T-cell (primary cell): ENCODE measurements at places on chromosomes 7 and 10. TPM values are rescaled to one million over a fixed set of nuclear protein-coding genes. Genes with fewer than 3 reads are reported as not detected.

- DNase-seq: no peak
Observed at GRCh38 chr7:22397981-22398380, 41.0 kb upstream of the RAPGEF5 start.

DNA sequence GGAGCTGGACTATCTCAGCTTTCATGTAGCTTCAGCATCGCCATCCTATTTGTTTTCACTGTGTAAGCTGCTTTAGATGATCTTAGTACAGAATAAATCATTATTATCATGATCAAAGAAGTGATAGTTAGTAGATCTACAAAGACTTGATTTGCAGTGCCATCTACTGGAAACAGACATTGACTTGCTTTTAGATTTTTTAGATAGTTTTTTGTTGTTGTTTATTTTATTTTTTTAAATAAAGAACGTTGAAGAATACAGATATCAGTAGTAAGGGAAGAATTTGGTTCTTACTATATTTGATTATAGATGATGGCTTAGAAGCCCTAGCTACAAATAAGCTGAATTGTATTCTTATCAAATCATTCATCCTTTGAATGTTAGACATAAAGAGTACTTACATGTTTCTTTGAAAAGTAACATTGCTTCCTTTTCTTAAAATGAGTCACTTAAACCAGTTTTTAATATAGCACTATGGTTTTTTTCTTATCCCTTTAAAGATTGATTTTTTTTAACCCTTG is 6.3 kb upstream of the SFMBT2 start:
- DNase-seq: no peak

GRCh38 chr10:45419676-45420025 is 45.6 kb downstream of the ALOX5 start:
- DNase-seq: no peak

The GARIN1A gene
- total RNA-seq: 3.4 TPM

- DNase-seq: no peak
Observed at GRCh38 chr7:156423876-156424275, 216.7 kb upstream of the RNF32 start.

The ENKUR gene
- total RNA-seq: not detected

The GIMAP8 gene
- total RNA-seq: 18.6 TPM

The HELLS gene
- 13.3 TPM for total RNA-seq

DNA sequence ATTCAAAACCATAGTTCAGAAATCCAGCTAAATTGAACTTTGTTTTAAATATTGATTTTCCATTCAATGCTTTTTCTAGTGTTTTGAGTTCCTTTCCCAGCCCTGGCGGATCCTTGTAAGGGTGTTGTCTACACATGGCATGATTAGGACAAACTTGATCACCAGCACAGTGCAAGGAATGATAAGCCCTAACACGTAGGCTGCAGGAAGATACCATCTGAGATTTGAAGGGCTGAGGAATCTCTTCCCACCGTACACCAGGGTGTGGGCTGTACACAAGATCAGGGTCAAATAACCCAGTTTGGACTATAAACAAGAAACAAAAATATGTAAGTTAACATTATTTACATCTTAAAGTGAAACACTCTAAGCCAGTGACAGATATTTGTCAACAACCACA is 27.4 kb downstream of the STEAP4 start:
- DNase-seq: no peak

The MAGI2 gene
- total RNA-seq: 0.10 TPM

GRCh38 chr10:130687566-130687965 is 551.4 kb downstream of the GLRX3 start:
- DNase-seq: no peak

GRCh38 chr10:29751684-29752083 is 116.9 kb upstream of the SVIL start:
- DNase-seq: no peak
